ENCODE measurements at places on chromosomes 3 and 15. TPM values are rescaled to one million over a fixed set of nuclear protein-coding genes. Genes with fewer than 3 reads are reported as not detected.
A peak's percentile ranks its signal among the peaks of the same experiment; 100 is the strongest.

DNA sequence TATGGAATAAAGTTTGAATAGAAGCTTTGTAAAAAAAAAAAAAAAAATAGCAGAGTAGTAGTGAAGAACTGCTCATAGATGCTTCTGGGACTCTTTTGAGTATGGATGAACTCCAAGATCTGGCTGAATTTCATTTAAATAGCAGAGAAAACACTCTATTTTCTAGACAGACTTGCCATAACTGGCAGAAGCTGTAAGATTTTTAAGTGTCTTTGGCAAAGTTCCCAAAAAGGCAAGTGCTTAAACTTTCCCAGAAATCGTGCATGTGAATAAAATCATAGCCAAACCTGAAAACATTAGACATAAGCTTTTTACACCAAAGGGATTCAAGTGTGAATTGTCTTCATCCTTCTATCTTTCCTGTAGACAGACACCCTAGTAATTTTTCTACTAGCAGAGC lies 110.3 kb upstream of the MITF start:
- DNase-seq, result no peak

- DNase-seq, result no peak
Measured at GRCh38 chr3:178103140-178103539, 433.1 kb upstream of the KCNMB2 start.

DNA sequence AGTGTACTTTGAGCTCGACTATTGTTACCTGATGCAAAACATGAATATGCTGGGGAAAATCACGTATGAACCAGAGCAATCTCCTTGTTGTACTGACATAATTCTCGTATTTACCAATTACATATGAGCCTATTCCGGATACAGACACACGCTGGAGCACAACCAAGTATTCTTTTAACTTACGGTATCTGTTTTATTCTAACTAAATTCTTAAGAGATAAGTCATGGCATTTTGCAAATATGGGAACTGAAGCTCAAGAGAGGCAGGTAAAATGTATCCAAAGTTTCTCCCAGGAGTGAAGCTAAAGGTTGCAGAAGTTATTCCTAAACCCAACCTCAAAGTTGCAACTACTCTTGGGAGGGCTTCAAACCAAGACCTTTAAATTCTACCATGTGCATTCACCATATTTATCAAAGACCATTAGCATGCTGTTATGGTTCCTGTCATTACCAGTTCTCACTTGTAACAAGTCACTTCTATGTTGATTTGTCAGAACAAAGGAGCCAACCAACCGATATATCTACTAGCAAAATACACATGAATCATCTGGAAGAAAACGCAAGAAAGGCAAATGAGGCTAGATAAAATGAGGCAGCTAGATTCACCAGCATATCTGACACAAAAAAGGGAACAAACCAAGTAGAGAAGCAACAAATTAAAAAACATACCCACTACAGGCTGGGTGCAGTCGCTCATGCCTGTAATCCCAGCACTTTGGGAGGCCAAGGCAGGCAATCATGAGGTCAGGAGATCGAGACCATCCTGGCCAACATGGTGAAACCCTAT lies 17.8 kb downstream of the TBL1XR1 start:
- no peak for DNase-seq

DNA sequence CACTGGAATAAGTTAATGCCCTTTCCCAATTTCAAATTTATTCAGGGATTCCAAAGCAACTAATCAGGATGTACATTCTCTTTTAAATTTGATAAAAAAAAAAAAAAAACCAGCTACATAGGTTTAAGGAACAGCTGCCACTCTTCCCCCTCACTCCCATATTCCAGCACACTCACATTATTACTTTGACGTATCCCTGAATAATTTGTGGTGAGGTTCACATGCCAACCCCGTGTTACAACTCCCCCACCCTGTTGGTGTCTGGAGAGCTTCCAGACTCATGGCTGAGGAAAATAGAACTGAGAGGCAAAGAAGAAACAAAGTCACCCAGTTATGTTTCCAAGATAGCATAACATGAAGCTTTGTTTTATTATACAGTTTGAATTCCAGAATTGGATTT lies 300.5 kb upstream of the MME start:
- no peak for DNase-seq

DNA sequence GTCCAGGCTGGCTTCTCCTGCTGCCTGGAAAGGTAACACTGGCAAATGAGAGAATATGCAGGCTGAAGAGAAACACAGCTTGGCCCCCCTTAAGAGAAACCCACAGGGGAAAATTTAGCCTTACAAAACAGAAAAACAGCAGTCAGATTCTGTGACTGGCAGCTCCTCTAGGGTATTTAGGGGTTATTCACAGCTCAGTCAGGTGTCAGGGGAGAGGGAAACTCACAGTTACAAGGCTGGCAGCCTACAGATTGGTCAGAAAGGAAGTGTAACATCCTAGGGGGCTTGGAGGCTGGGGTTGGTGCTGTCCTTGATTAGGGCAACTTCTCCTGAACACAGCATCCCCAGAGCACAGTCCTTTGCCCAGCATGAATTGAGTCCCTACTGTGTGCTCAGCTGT lies 81.4 kb downstream of the SEMA5B start:
- no peak for DNase-seq

DNA sequence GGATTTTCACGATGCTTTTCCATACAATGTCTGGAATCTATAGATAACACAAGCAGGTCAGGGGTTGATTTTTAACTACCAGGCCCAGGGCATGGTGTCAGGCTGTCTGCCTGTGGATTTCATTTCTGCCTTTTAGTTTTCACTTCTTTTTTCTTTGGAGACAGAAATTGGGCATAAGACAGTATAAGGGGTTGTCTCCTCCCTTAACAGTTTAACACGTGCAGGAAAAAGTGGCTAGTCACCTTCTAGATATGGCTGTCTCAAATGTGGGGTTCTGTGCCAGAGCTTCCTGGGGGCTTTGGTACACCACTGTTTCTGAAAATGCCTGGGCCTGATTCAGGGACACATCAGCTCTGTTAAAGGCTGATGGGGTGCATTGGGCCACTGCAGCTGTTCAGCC lies 7.4 kb upstream of the ZNF589 start:
- no peak for DNase-seq

- no peak for DNase-seq
Measured at GRCh38 chr15:64247906-64248541, 85.2 kb upstream of the PPIB start.

DNA sequence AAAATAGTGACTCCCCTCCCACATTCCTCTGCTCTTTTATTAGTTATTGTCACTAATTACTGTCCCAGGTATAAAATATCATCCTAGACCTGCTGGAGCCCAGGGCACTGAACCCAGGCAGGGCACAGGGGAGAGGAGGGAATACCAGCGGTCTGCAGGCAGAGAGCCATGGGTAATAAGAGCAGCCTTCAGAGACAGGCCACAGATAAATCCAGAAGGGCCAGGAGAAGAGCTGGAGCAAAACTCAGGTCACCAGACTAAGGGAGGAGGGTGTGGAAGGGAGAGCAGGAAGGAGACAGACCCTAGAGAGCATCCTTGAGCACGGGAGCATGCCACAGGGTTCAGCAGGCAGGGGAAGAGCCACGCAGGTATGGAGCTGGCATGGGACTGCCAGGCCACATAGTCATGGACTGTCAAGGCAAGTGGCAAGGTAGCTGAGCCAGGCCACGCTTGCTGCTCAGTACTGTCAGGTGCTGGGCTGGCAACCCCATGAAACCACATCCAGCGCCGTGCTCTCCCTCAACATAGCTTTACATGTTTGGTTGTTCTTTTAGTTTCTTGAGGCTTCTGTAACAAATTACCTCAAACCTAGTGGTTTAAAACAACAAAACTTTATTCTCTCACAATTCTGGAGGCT lies 15.6 kb upstream of the CAPN3 start:
- DNase-seq, result no peak

GRCh38 chr15:92014281-92015030 lies 160.9 kb downstream of the SLCO3A1 start:
- no peak for DNase-seq

DNA sequence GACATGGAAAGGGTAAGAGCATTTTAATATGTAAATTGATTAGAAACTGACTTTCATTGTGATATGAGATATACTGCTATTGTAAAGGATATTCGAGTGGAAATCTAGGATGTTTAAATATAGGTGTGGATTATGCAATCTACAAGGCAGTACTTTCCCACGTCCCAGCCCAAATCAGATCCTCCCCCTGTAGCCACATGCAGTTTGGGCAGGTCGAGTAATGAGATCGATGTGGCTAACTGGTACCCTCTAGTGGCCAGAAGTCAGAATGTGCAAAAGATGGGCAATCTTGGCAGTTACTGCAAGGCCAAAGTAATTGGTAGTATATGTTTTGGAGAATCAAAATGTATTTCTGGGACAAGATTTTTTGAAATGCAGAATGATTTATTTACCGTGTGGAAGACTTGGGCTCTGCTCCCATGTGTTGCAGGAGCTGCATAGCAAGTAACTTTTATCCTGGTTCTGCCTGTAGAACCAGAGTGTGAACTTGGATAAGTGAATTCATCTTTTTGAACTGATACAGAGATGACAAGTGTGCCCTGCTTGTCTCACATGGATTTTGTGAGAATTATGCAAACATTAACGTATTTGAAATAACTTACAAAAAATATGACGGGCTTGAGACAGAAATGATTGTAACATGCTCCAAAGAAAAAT lies 94.5 kb upstream of the ADAMTSL3 start:
- peak; percentile 48 for DNase-seq

- DNase-seq, result peak; percentile 80
Measured at GRCh38 chr3:177358091-177358976, 161.1 kb upstream of the TBL1XR1 start.

DNA sequence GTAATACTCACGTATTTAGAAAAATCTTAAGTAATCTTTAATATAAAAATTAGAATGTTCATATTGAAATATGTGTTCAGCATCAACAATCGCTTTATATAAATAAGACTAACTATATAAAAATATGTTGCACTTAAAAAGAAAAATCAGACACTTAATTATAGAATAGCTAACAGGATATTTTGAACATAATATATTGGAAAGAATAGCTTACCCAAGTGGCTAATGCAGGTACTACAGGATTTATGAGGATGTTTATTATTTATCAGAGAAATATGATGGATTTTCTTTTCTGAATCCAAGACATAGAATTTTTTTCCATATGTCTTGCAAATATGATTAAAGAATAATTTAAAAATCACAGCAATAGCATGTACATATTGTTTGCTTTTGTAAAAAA lies 567.9 kb upstream of the GBE1 start:
- no peak for DNase-seq

- no peak for DNase-seq
Measured at GRCh38 chr3:120471643-120472042, 20.9 kb upstream of the FSTL1 start.

DNA sequence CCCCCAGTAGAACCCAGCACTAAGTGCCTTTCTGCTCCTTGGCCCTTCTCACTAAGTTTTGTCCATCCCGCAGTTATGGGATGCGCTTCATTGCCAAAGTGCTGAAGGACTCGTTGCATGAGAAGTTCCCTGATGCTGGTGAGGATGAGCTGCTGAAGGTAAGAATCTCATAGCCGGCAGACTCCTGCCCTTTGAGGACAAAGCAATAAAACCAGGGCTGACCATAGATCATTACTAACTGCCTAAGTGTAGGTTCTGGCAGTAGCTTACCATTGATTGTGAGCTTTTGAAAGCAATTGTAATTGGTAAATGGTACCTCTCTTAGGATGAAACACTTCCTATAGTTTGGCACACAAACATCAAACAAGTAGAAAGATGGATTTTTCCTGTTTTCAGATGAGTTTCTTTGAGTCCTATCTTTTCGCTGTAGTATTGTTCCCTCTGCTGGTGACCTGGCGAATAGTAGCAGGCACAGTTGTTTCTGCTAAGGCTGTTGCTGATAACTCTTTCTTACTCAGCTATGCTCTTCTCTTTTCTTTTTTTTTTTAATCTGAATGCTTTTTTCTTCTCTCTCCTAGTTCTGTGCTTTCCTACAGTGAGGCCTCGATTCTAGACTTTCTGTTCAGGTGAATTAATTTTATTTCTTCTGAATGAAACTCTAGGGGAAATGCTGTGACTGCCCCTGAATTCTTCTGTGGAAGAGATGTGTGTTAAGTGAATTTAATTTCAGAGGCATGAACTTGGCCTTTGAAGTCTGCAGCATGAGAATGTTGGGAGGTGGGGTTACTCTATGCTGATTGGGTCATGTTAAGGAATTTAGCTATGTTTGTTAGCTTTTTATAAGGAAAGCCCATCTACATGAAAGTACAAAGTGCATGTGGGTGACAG lies 47.4 kb upstream of the CRTC3 start:
- no peak for DNase-seq

DNA sequence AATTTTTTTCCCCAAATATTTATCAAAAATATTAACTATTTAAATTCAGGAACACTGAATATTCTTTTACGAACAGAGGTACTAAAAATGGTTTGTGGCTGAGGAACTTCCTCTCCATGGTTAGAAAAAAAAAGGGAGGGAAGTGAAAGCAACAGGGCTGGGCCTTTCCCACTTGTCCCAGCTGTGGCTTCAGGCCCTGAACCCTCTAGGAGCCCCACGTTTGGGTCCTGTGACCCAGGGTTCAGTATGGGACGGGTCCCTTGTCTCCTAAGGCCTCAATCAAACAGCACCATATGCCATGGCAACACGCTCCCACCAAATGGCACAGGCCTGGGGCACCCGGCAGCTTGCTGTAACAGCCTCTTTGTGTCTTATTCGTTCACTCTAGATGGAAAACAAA lies 32.4 kb downstream of the POC1A start:
- DNase-seq, result peak; percentile 19

DNA sequence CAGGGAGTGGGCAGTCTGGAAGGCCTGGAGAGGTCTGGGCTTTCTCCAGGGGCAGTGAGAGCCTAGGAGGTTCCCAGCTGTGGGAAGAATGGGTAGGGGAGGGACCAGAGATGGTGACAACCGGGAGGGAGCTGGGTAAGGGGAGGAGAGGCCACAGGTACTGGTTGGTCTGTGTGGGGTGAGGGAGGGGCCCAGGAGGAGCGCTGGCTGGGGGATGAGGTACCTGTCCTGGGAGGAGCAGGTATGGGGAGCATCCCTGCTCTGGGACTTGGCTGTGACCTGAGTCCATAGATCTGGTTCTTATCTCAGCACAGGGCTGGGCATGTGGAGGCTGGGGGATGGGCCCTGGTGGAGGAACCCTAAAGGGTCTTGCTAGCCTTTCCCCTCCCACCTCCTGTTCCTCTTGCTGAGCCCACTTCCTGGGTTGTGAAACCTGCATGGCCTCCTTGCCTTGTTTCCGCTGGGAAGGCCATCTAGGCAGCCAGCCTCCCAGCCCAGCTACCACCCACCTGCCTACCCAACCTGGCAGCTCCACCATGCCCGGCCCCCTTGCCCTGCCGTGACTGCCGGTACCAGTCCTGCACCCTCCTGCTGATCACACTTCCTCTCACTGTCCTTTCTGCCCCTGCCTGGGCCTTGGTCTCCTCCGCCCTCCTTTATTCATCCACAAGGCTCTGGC lies 11.0 kb downstream of the PRKCD start:
- DNase-seq, result no peak

DNA sequence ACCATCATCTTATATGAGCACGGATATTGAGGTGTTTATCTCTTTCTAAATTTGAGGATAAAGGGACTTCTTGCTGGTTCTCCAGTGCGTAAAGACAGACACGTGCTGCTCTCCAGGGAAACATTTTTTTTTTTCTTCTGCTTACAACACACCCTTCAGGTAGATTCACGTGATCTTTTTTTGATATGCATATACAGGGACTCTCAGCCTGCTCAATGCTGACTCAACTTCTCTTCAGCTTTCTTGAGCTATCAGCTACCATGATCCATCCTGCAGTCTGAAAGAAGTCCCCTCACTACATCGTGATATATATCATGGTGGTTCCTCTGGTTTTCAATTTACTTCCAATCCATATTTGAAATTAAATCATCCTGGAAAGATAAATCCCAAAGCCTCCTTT lies 87.1 kb upstream of the SLITRK3 start:
- DNase-seq, result no peak

The ATP13A4 gene
- 0.47 TPM for total RNA-seq

The FBN1 gene
- total RNA-seq, result 110 TPM

The PDHB gene
- total RNA-seq, result 146 TPM

The STAB1 gene
- total RNA-seq, result 169 TPM

The P2RY1 gene
- total RNA-seq, result 2.8 TPM

The MAPKBP1 gene
- 13.9 TPM for total RNA-seq
